ENCODE measurements at places on chromosomes 11 and 22.
A peak's percentile ranks its signal among the peaks of the same experiment; 100 is the strongest.

DNA sequence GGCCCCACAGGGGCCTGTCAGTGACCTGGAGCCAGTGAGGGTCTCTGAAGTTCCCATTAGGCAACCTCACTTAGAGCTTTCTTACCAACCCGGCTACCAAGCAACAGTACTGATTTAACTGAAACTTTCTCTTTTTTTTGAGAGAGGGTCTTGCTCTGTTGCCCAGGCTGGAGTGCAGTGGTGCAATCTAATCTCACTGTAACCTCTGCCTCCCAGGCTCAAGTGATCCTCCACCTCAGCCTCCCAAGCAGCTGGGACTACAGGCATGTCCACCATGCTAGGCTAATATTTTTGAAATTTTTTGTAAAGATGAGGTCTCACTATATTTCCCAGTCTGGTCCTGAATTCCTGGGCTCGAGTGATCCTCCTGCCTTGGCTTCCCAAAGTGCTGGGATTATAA lies 42.5 kb downstream of the ARFGAP3 start:
- DNase-seq: no peak

DNA sequence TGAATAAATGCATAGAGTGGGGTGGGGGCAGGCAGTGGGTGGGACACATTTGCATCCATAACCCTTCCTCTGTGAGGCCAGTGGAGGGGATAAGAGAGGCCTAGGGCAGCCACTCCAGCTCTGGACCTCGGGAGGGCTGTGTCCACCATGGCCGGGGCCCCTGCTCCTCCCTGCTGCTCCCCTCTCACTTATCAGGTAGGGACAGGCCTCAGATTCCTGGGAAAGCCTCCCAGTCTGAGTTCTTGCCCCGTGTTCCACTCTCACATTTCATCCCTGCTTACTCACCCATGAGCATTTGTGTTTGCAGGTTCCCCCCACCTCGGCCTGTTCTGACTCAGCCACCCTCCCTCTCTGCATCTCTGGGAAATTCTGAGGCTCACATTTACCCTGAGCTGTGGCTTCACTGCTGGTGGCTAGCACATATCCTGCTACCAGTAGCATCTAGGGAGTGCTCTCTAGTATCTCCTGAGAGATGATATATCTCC lies 128.7 kb upstream of the TOP3B start:
- no peak for DNase-seq

DNA sequence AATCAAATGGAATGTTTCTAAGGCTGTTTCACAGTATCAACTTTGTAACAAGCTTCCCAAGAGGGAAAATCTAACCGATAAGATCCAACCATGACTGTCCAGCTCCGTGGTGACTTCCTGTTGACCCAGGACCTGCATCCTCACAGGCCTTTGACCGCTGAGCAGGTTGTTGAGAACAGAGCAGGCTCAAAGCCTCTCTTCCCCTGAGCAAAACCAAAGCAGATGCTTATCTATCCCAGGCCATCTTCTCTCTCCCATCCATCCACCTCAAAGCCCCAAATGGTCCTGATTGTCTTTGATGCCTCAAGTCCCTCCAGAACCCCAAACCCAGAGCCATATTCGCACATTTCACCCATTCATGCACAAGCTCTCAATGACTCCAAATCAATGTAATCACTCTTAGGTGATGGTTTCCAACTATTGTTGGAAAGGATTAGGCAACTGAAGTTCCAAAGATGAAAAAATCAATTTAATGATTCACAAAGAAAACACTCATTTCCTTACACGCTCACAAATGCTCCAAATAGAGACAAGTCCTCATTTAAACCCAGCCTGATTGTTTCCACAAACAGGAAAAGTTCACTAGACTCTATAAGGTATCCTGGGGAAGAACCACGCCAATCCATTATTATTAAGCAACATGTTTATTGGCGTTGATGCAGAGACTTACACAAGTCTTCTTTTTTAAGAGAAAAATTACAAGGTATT lies 48.7 kb downstream of the C11orf58 start:
- no peak for DNase-seq

DNA sequence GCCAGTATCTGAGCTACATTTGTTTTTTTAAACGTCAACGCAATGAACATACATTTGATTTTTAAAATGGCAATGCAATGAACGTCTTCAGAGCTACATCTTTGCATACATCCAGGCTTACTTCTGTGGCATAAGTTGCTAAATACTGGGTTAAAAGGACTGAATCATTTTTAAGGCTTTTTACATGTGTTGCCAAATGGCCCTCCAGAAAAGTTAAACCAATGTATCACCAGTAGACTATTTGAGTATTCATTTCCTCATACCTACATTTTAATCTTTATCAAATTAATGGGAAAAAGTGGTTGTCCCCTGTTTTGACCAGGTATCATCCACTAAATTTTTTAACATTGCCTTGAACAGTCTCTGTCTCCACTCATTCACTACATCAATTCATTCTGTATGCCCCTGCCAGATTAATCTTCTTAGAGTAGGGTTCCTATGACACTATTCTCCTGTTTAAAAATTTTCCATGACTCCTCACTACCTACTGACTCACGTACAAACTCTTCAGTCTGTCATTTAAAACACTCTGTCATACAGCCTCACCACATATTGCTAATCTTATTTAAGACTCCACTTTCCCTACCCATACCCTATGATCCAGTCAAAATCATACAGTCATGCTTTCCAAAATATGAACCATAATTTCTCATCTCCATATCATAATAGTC lies 12.4 kb upstream of the PRRG4 start:
- no peak for DNase-seq

DNA sequence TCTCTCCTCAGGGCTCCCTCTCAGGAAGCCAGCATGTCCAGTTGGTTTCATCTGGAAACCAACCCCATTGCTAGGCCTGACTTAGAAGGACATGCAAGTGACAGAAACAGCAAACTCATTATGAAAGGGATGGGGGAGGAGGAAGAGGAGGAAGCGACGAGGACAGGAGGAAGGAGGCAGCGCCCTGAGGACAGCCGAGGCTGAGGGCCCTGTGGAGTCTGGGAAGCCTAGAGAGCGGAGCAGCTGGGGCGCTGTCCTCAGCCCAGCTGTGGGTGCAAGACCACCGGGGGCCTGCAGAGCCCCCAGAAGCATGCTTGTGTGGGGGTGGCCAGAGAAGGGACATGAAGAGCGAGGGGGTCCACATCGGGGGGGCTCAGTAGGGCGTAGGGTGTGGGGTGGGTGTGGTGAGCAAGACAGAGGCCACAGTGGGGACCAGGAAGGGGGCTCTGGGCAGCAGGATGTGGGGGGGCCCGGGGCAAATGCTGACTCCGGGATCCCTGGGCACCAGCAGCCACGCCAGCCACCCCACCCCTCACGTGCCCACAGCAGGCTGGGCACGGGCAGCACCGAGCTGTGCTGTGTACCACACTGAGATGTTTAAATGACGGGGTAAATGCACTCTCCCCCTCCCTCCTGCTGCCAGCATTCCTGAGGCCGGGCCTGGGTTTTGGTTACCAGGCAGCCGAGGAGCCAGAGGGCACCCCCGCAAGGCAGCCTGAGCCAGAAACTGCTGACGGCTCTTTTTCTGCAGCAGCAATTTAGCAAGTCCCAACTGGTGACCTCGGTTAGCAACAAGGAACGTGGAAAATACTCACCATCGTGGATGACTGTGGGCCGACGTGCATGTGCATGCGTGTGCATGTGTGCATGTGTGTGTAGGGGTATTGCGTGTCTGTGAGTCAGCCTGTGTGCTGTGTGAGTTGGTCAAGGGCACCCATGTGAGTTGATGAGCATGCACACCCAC lies 82.7 kb upstream of the LINC01488 start:
- peak; percentile 84 for DNase-seq

DNA sequence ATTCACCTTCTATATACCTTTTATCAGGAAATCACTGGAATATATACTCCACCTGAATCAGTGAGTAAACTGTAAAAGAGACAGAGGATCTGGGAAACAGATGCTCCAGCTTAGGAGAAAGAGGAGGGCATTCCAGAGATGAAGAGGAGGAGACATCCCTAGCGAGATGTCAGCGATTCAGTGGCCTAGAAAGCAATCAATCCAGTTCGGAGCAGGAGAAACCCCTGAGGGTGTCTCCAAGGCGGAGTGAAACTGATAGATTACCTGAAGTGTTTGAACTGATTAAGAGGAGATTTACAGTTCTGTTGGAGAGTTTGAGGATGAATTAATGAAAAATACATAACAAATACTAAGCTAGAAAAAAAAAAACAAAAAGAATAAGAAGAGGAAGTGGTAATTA lies 24.5 kb upstream of the TNRC6B start:
- no peak for DNase-seq

Measured in SJSA1 (cell line).